ENCODE measurements at places on chromosomes 2 and 18. TPM values are rescaled to one million over a fixed set of nuclear protein-coding genes. Genes with fewer than 3 reads are reported as not detected.
A peak's percentile ranks its signal among the peaks of the same experiment; 100 is the strongest.

GRCh38 chr18:13260935-13261640 is 42.5 kb downstream of the LDLRAD4 start:
- H3K27me3 ChIP-seq = no peaks in the 10 kb centered on the region
- peak overlapping the region; percentile 29 for H3K27ac ChIP-seq
- H3K4me3 ChIP-seq = no peak overlapping the region
- DNase-seq = no peak

DNA sequence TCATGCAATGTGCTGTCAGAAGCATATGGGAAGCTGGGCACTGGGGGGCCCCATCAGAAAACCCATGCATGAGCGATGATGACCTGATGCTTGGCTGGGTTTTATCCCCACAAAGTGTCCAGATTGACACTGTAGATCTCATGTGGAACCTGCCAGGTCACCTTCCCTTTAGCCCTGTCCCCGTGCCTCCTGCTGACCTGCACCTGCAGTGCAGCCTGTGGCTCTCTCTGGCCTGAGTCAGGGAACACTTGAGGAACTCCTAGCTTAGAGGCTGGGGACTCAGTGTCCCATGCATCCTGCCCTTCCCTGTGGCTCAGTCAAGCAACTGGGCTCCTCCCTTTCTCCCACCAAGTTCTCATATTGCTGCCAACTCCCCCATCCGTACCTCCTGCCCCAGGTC is 57.7 kb downstream of the PDCL3 start:
- H3K4me1 ChIP-seq = no peaks in the 10 kb centered on the region
- no peak overlapping the region for H3K4me3 ChIP-seq
- no peak overlapping the region for H3K27ac ChIP-seq
- DNase-seq = no peak

DNA sequence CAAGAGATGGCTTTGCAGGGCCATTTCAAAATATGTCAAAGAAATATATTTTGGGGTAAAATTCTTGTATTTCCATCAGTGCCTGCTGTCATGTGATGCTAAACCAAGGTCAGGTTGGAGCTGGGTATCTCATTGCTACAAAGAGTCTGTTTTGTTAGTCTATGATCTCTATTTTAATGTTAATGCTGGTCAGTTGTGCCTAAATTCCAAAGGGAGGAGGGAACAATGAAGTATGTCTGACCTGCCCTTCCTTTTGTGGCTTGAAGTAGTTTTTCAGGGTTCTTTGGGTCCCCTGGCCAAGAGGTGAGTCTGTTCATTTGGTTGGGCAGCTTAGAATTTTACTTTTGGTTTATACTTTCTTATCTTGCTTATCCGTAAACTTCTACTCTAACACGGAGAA is 61.6 kb upstream of the DYNAP start:
- no peak overlapping the region for H3K4me3 ChIP-seq
- DNase-seq = no peak
- no peaks in the 10 kb centered on the region for H3K27me3 ChIP-seq
- H3K27ac ChIP-seq = no peak overlapping the region

DNA sequence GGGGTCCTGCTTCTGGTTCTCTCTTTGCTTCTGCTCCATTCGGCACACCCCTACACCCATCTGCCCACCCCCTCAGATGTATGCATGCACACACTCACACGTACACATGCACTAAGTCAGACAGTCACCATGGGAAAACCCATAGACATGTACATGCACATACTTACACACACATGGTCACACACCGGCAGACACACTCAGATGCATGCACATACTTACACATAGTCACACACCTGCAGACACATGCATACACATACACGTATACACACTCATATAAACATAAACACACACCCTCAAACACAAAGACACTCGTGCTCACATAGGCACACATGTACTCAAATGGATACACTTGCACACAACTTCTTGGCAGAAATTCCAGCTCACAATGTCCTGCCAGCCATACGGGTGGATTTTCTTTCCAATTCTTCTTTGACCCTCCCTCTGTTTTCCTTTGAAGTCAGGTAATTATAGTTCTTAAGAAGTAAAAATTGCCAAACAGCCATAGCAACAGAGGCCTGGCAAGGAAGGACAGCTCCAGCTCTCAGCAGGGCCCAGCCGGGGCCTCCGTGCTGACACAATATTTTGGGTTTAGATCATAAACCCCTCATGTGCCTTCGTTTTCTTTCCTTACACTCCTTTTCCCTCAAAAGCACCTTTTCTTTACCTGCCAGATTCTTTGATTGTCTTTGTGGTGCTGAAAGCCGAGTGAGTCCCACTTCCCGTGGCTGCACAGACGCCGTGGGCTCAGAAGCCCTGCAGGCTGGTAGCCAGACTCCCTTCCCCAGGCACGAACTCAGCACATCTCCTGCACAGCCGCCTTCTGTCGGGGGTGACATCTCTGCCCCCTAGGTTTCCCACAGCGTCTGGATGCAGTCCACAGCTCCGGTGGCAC is 195.7 kb downstream of the ARL4C start:
- DNase-seq = no peak
- no peaks in the 10 kb centered on the region for H3K36me3 ChIP-seq
- H3K4me1 ChIP-seq = no peaks in the 10 kb centered on the region
- no peaks in the 10 kb centered on the region for H3K27me3 ChIP-seq

DNA sequence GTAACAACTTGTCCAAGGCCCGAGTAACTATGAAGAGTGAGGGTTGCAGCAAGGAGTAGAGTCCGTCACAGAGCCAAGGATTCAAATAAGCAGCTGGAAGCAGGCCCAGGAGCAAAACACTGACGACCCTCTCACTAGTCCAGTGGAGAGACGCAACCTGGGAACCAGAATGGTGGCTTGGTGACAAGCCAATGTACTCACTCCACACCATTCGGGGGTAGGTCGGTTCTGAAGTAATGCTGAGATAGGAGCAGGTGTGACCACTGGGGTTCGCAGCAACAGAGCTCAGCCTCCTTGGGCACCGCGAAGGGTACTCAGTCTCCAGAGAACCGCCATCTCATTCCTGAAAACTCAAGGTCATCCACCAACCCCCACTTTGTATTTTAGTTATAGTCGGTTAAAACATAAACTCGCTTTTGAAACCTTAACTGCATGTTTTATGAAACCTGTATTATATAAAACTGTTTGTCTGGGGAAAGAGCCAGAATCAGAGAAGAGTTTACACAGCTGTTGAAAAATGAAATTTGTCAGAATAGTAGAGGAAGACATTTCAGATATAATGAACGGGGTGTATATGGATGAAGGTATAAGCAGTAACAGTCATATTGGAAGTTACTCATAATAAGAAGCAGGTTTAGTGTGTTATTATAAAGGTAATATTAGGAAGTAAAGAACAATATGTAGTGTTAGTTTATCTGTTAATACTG is 8.6 kb downstream of the ANKRD62 start:
- no peaks in the 10 kb centered on the region for H3K4me1 ChIP-seq
- H3K4me3 ChIP-seq = no peak overlapping the region
- DNase-seq = no peak
- H3K27me3 ChIP-seq = no peaks in the 10 kb centered on the region
- no peaks in the 10 kb centered on the region for H3K36me3 ChIP-seq
- no peak overlapping the region for H3K27ac ChIP-seq

DNA sequence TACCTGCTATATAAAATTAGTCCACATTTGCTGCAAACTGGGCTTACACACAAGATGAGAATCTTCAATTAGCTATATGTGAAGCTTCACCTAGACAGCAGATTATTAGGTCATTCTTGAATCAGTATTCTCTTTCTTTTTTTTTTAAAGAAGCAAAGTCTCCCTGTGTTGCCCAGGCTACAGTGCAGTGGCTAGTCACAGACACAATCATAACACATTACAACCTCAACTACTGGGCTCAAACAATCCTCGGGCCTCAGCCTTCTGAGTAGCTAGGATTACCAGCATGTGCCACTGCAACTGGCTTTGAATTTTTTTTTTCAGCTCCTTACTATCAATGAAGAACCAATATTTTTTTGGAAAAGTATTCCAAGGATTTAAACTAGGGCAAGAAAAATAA is 30.5 kb downstream of the OLA1 start:
- H3K27me3 ChIP-seq = no peaks in the 10 kb centered on the region
- H3K27ac ChIP-seq = no peak overlapping the region
- H3K36me3 ChIP-seq = no peaks in the 10 kb centered on the region
- peaks cover 2% of the 10 kb centered on the region for H3K4me1 ChIP-seq
- H3K4me3 ChIP-seq = no peak overlapping the region

DNA sequence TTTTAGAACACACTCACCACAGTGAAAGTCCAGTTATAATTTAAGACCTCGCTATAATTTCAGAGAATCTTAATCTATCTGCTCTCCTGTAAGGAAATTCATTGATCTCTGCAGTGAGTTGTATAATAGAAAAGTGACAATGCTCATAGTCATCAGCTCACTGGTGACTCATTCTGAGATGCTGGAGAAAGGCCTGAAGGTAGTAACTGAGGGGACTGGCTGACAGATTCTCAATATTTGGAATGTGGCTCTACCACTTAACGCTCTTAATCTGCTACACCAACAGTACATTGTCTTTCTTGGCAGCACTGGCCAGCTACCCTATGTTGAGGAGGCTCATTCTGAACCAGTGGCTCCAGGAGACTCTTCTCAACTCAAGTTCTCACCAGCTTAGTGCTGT is 246.1 kb downstream of the RPRM start:
- no peak for DNase-seq
- no peaks in the 10 kb centered on the region for H3K36me3 ChIP-seq
- H3K27ac ChIP-seq = no peak overlapping the region
- no peaks in the 10 kb centered on the region for H3K27me3 ChIP-seq
- H3K4me3 ChIP-seq = no peak overlapping the region

DNA sequence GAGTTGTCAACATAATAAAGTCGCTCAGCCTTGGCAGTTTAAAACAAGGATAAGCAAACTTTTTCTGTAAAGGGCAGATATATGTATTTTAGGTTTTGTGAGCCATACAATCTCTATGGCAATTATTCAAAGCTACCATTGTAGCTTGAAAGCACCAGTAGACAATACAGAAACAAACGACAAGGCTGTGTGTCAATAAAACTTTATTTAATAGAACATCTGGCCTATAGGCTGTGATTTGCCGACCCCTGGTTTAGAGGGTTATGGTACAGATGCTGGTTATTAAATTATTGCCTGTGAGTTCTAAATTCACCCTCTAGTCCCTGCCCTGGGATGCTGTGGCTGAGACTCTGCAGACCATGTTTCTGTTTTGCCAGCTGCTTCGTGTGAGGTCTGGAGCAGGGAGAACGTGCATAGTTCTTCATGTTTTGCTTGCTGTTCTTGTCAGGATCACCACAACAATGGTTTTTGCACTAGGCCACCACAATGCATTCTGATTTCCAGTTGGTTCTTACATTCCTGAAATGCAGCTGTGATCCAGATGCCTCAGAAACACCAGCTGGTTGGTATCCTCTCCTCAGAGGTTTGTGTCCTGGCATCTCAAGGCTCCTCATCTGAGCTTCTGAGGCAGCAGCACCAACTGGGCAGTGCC is 46.6 kb downstream of the ICOS start:
- no peaks in the 10 kb centered on the region for H3K27me3 ChIP-seq
- no peaks in the 10 kb centered on the region for H3K36me3 ChIP-seq
- no peak overlapping the region for H3K27ac ChIP-seq
- H3K4me3 ChIP-seq = no peak overlapping the region
- DNase-seq = no peak
- H3K4me1 ChIP-seq = no peaks in the 10 kb centered on the region

DNA sequence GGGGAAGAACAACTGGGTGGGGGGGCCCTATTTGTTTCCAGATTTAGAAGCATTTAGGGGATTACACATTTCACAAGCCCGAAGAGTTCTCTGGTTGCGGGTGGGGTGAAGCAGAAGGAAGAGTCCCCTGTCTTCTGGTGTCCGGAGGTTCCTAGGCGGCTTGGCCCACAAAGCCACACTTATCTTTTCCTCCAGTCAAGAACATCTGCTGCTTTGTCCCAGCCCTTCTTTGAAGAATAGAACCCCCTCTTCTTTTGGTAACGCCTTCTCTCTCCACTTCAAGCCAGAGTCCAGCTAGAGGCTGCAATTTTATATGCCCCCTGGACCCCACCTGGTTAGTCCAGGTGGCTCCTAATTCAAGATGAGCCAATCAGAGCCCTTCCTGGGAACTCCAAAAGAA is 15.8 kb downstream of the BOLA3 start:
- H3K36me3 ChIP-seq = no peaks in the 10 kb centered on the region
- no peak overlapping the region for H3K4me3 ChIP-seq
- no peaks in the 10 kb centered on the region for H3K4me1 ChIP-seq
- H3K27ac ChIP-seq = no peak overlapping the region
- DNase-seq = no peak

- no peaks in the 10 kb centered on the region for H3K27me3 ChIP-seq
- DNase-seq = no peak
- no peak overlapping the region for H3K27ac ChIP-seq
- no peak overlapping the region for H3K4me3 ChIP-seq
- peaks cover 10% of the 10 kb centered on the region for H3K36me3 ChIP-seq
Observed at GRCh38 chr2:28406276-28407096, 13.8 kb downstream of the FOSL2 start.

NYAP2 gene
- 2.0 TPM for total RNA-seq

IL18RAP gene
- total RNA-seq = 6.3 TPM

CHRNG gene
- total RNA-seq = not detected

GNLY gene
- 8.0 TPM for total RNA-seq

LRP1B gene
- total RNA-seq = 0.33 TPM
